ENCODE measurements at places on chromosomes 2 and 18. TPM values are rescaled to one million over a fixed set of nuclear protein-coding genes. Genes with fewer than 3 reads are reported as not detected.

Gene MDH1B
- 0.48 TPM for total RNA-seq

Gene SLC39A6
- 191 TPM for total RNA-seq

Gene FAM237A
- total RNA-seq: not detected

Gene GPR39
- 7.2 TPM for total RNA-seq

Gene ABCB11
- total RNA-seq: not detected

Gene B4GALT6
- 3.2 TPM for total RNA-seq

Gene FSHR
- total RNA-seq: not detected

Data from tracheal epithelial cell (primary cell).